ENCODE measurements at places on chromosomes 2 and 18. TPM values are rescaled to one million over a fixed set of nuclear protein-coding genes. Genes with fewer than 3 reads are reported as not detected.

Gene RNF152
- total RNA-seq: 7.7 TPM

DNA sequence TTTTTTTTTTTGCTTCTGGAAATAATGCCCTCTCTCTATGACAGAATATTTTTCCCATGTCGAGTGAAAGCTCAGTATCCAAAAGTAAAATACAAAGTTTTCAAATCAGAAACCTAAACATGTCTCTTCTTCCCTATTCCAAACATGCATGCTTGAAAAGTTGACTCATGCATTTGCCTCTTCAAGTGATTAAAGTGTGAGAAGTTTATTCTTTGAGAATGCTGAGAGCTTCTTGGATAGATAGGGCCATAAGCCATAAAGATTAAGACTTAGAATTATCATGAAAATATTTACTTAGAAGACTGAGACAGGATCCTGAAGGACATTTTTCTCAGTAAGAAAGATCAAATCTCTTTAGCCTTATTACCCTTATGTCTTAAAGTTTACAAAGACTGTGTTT lies 98.6 kb upstream of the EPB41L5 start:
- no peaks in the 10 kb centered on the region for H3K27me3 ChIP-seq
- DNase-seq: no peak
- no peak overlapping the region for H3K27ac ChIP-seq
- H3K4me3 ChIP-seq: no peak overlapping the region

DNA sequence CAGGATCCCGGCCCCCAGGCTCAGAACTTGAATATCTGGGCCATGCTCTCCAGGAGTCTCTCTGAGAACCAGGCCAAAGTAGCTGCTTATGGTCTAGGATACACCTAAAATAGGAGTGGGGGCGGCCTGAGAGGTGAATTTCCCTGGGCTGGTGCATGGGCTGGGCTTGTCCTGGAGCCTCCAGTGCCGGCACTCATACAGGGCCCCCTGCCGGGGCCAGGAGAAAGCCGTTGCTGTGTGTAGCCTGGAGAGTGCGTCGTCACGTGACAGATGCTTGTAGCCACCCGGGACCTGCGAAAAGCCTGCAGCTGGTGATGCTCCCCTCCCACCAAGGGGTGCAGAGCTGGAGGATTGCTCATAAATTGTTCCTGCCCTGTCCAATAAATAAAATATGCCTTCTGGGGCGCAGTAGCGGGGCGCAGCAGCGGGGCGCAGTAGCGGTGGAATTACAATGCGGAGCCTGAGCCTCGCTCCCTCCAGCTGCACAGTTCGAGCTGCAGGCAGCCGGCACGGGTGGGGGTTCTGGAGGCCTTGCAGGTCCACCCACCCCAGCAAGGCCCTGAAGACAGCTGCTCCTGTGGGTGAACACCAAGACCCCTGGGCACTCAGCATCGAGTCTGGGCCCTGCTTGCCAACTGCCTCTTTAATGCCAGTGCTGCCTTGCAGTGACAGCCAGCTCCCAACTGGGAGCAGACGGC lies 289.9 kb downstream of the NDUFA10 start:
- H3K4me1 ChIP-seq: no peaks in the 10 kb centered on the region
- no peak for DNase-seq
- no peaks in the 10 kb centered on the region for H3K36me3 ChIP-seq
- no peaks in the 10 kb centered on the region for H3K27me3 ChIP-seq
- no peak overlapping the region for H3K27ac ChIP-seq
- H3K4me3 ChIP-seq: no peak overlapping the region

Gene ZNF2
- total RNA-seq: 3.5 TPM

GRCh38 chr18:39058386-39059000 lies 1492.9 kb upstream of the CELF4 start:
- no peaks in the 10 kb centered on the region for H3K4me1 ChIP-seq
- no peak for DNase-seq
- H3K27ac ChIP-seq: no peak overlapping the region
- H3K27me3 ChIP-seq: no peaks in the 10 kb centered on the region
- no peak overlapping the region for H3K4me3 ChIP-seq

DNA sequence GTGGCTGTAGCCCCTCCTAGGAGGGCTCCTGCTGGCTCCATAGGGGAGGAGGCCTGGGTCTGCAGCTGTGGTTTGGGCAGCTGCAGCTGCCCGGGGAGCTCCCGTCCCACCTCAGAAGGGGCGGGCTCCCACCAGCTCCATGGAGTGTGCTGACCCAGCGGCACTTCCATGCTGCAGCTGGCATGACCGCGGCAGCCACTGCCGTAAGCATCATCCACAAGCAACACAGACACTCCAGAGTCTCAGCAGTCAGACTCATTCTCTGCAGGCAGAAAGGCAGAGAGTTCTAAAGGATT lies 660.1 kb upstream of the RAB6C start:
- no peaks in the 10 kb centered on the region for H3K27me3 ChIP-seq
- H3K27ac ChIP-seq: no peak overlapping the region
- DNase-seq: no peak
- no peaks in the 10 kb centered on the region for H3K4me1 ChIP-seq
- H3K36me3 ChIP-seq: no peaks in the 10 kb centered on the region

- no peaks in the 10 kb centered on the region for H3K27me3 ChIP-seq
- no peak for DNase-seq
- H3K36me3 ChIP-seq: no peaks in the 10 kb centered on the region
- no peak overlapping the region for H3K27ac ChIP-seq
- no peak overlapping the region for H3K4me3 ChIP-seq
Observed at GRCh38 chr2:105784589-105784988, 39.9 kb downstream of the NCK2 start.

Gene MYO7B
- 0.67 TPM for total RNA-seq

Gene DHX57
- 7.2 TPM for total RNA-seq

Gene DSG2
- 64.4 TPM for total RNA-seq

Gene UGT1A3
- total RNA-seq: not detected

DNA sequence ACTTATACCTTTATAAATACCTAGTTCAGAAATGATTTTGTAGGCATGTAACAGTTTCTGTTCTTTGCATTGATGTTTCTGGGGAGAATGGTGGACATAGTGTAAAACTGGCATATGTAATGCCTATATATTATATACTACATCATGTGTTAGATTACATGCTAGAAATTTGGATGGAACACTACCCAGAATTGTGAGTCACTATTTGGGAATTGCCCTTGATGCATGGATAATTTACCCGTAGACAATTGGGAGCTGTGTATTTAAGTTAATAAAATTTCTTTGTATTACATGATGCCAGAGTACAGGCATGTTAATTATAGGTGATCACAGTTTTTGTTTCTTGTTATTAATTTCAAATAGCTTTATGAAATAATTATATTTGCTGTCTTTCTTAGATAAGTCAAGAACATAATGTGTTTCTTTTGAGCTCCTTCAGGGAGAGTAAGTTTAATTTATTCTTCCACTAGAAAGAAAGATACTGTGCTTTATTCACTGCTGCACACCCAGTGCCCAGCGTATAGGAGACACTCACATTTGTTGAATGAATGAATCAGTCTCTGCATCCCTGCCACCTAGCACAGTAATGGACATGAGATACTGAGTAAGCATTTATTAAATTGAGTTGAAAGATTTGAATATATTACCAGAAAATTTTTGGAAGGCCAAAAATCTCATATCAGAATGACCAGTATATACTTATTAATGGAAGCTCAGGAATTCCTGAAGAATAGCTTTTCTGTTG lies 16.9 kb downstream of the ACSL3 start:
- no peaks in the 10 kb centered on the region for H3K27me3 ChIP-seq
- no peak for DNase-seq
- no peaks in the 10 kb centered on the region for H3K4me1 ChIP-seq

DNA sequence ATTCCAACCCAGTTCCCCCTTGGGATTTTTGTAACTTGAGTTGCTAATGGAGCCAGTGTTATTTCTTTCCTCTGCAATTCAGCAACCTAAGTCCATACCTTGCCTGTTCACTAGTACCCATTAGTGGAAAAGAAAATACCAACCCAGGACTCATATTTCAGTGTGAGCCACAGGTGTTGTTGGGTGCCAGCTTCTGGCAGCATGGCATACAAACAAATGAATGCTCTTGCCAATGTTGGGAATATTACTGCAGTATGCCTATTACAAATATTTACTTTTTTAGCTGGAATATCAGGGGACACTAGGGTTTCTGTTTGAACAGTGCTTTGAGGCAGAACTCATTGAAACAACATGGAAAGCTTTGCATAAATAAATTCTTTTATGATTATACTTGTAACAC lies 130.2 kb downstream of the NCKAP5 start:
- H3K36me3 ChIP-seq: no peaks in the 10 kb centered on the region
- no peaks in the 10 kb centered on the region for H3K27me3 ChIP-seq

DNA sequence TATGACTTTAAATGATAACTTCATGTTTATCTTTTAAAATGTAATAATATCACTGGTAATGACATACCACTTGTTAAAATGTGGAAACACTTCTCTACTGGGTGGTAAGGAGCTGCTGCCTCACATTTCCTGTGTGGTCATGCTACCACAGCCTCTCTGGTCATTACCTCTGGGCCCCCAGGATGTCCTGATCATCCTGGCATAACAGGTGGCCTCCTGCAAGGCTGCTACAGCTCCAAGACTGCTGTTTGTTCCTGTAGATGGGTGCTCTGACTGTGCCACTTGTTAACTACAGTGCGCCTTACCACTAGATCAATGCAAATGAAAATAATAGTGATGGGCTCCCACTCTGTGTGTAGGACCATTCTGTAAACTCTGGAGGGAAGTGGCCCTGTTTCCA lies 500.2 kb upstream of the SPRED2 start:
- no peaks in the 10 kb centered on the region for H3K4me1 ChIP-seq
- no peak for DNase-seq
- H3K27me3 ChIP-seq: no peaks in the 10 kb centered on the region
- no peak overlapping the region for H3K27ac ChIP-seq
- no peak overlapping the region for H3K4me3 ChIP-seq

- H3K27me3 ChIP-seq: no peaks in the 10 kb centered on the region
- no peaks in the 10 kb centered on the region for H3K36me3 ChIP-seq
- no peaks in the 10 kb centered on the region for H3K4me1 ChIP-seq
Observed at GRCh38 chr2:124542932-124543640, 518.0 kb downstream of the CNTNAP5 start.

Gene MC4R
- total RNA-seq: not detected

Gene DSC3
- total RNA-seq: 3.1 TPM

Gene C1QL2
- total RNA-seq: not detected
